ENCODE measurements at places on chromosomes 3 and 15.

GRCh38 chr15:66898656-66899386 lies 166.6 kb upstream of the SMAD3 start:
- DNase-seq: no peak

GRCh38 chr3:194487289-194488054 lies 670 bp upstream of the ATP13A3 start:
- no peak for DNase-seq

DNA sequence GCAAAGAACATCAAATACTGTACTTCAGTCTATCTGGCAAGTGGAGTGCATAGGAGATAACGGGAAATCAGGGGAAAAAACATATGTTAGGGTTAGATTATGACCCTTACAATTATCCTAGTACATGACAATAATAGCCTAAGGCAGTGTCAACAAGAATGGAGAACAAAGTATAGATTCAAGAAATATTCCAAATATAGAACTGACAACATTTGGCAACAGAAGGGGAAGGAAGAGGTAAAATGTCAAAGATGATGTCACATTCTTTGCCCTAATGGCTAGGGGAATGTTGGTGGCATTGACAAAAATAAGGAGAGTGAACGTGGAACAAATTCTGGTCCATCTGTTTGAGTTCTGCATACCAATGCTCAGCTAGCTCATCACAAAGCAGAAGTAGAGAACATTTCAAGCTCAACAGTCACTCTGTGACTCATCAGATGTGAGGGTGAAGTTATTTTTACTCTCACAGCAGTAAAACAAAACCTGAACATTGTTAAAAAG lies 15.5 kb upstream of the ATP8B4 start:
- DNase-seq: no peak

- DNase-seq: no peak
Observed at GRCh38 chr3:51398595-51399310, 7.7 kb downstream of the RBM15B start.

DNA sequence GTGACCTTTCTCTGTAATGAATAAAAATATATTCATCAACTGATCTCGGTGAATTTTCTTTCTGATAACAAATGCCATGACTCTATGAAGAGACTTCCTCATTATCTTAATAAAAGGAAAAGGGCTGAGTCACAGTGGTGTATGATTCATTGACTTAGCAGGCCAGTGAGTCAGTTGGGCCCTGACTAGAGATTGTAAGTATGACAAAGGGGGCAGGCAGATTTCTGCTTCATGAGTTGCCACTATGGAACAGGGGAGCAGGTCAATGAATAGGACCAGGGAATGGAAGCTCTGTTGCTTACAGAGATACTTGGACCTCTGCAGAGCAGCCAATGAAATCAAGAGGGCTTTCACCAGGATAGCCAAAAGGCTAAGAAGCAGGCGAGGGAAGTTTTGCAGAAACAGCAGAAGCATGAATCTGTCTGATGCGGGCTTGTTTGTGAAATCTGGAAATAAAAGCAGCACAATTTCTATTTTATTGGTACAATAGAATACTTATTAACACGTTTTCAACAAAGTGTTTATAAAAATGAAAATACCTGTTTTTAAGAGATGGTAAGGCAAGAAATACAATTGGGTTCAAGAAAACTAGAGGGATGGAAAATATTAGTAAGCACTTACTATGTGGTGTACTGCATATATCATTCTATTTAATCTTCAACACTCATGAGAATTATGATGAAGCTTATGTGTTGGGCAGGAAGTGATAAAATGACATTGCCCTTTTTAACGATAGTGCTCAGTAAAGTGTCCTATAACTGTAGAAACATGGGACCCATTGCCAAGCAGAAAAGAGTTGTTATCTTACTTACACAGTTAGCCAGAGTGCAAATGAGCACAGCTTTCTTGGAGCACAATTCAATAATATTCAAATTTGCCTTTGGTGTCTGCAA lies 169.8 kb upstream of the MYRIP start:
- peak; percentile 10 for DNase-seq

Data from hematopoietic multipotent progenitor cell treated with erythropoietin and hydrocortisone succinate and interleukin-3 and kit ligand, for 17 days (in vitro differentiated cells).